ENCODE measurements at places on chromosomes 7 and 10. TPM values are rescaled to one million over a fixed set of nuclear protein-coding genes. Genes with fewer than 3 reads are reported as not detected.

The GJD4 gene
- total RNA-seq: not detected

The UCN3 gene
- 0.35 TPM for total RNA-seq

The ABLIM1 gene
- 195 TPM for total RNA-seq

- no peak overlapping the region for H3K27ac ChIP-seq
- no peaks in the 10 kb centered on the region for H3K4me1 ChIP-seq
- DNase-seq: no peak
Observed at GRCh38 chr7:92177362-92177761, 1.6 kb downstream of the LRRD1 start.

GRCh38 chr7:46752881-46753366, 829.0 kb downstream of the TNS3 start:
- no peaks in the 10 kb centered on the region for H3K36me3 ChIP-seq
- H3K4me1 ChIP-seq: no peaks in the 10 kb centered on the region
- no peak for DNase-seq
- H3K4me3 ChIP-seq: no peak overlapping the region
- H3K27ac ChIP-seq: no peak overlapping the region
- no peaks in the 10 kb centered on the region for H3K27me3 ChIP-seq

DNA sequence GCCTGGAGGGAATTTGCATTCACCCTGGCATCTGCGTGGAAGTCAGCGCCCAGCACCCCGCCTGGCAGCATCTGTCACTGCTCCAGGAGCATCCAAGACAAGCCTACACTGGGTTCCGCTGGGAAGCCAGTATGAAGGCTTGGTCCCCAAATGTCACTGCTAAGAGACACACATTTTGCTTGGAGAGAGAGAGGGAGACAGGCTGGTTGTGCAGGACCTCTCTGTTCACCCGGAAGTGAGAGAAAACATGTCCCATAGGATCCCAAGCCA, 119.5 kb downstream of the SEC23IP start:
- no peak overlapping the region for H3K4me3 ChIP-seq
- H3K27me3 ChIP-seq: peaks cover 52% of the 10 kb centered on the region
- H3K27ac ChIP-seq: no peak overlapping the region
- H3K4me1 ChIP-seq: no peaks in the 10 kb centered on the region

DNA sequence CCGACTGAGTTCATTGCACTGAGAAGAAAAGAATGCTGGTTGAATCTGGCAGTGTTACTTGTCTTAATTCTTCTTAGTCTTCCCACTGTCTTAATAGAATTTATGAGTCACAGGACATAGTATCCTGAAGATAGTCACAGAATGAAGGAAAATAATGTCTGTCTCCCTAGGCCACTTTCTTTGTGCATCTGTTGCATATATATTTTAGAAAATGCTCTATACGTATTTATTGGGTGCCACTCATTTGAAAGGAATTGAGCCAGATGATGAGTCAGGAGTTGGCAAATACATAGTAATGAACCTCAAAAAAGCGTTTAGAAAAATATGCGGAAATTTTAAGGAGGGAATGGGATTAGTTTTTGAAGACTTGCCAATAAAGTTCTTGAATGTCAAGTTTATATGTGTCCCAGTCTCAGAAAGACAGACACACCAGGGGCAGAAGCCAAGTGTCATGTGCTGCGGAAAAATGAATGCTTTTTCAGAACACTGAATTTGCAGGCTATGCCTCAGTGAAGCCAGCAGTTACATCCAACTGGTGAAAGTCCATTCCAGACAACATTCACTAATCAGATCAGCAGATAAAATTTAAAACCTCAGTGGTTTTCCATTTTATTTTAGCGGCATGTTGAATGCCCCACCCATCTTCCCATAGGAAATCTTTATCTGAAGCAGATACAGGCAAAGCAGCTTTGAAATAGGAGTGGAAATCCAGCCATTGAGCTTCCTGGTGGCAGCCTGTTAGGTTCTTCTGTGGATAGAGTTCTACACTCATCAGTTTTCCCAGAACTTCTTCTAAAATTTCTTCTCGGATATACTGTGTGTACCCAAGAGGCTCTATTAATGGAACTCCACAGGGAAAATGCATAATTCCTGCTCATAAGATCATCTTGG, 308.4 kb downstream of the BICC1 start:
- H3K27ac ChIP-seq: no peak overlapping the region
- DNase-seq: no peak
- no peak overlapping the region for H3K4me3 ChIP-seq
- no peaks in the 10 kb centered on the region for H3K27me3 ChIP-seq

- no peaks in the 10 kb centered on the region for H3K4me1 ChIP-seq
- H3K27me3 ChIP-seq: no peaks in the 10 kb centered on the region
- DNase-seq: no peak
Observed at GRCh38 chr7:73912223-73912622, 51.3 kb downstream of the TMEM270 start.

DNA sequence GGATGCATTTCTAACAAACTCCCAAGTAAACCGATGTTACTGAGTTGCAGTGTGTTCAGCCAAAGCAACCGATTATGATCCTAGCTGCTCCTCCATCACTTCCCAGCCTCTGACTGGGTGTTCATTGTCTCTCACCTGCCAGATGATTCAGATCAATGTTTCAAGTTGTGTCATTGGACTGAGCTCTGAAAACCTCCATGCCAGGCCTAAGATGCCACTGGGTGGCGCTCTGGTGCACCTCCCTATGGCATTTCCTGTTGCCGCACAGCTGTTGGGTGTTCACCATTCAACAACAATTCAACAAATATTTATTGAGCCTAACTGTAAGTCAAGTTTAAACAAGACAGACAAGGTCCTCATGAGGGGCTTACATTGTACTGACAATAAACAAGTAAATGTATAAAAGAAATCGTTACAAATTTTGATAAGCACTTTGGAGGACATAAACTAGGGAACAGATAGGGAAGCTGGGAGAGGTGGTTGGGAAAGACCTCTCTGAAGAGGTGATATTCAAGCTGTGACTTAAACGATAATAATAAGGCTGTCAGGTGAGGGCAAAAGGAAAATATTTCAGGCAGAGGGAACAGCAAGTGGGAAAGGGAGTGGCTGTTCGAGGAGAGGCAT, 22.8 kb downstream of the RGR start:
- H3K4me1 ChIP-seq: no peaks in the 10 kb centered on the region
- no peak for DNase-seq
- H3K36me3 ChIP-seq: no peaks in the 10 kb centered on the region
- H3K27ac ChIP-seq: no peak overlapping the region
- H3K27me3 ChIP-seq: peaks cover 6% of the 10 kb centered on the region
